ENCODE measurements at places on chromosomes 5 and 9.

- DNase-seq: no peak
These were observed 106.4 kb upstream of the CCNG1 start for GRCh38 chr5:163330723-163331668.

DNA sequence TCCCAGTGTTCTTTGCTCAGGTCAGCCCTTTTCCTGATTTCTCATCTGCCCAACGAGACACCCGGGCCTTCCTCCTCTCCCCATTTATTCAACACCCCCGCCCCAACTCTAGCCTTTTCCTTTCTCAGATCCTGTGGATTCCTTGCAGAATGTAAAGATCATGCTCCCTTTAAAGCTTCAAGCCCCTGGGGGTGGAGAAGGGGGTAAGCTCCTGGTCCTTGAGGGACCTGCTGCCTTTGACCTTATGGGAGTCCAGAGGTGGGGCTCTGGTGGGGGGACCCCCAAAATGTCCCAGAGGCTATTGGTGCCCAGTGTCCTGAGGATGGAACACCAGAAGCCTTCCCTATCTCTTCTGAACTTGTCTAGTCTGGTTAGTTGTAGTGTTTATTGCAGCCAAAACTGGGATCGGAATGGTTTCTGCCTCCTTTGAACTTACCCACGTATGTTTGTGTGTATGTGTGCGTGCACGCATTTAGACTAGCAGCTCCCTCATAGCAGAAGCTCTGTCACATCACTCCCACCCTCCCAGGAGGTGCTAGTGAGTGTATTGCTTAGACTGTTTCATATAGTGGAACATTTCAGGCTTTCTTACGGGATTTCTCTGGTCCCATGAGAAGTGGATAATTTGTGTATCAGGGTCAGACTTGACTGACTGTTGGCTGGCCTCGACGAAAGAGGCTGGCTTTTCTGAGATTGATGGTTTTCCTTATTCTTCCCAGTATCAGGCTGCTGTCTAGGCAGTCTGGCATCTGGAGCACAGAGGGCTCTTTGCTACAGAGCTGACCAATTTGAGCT lies 1.1 kb downstream of the GALNT10 start:
- DNase-seq: no peak

GRCh38 chr9:133354766-133355165 lies 1.5 kb downstream of the SURF1 start:
- DNase-seq: no peak

DNA sequence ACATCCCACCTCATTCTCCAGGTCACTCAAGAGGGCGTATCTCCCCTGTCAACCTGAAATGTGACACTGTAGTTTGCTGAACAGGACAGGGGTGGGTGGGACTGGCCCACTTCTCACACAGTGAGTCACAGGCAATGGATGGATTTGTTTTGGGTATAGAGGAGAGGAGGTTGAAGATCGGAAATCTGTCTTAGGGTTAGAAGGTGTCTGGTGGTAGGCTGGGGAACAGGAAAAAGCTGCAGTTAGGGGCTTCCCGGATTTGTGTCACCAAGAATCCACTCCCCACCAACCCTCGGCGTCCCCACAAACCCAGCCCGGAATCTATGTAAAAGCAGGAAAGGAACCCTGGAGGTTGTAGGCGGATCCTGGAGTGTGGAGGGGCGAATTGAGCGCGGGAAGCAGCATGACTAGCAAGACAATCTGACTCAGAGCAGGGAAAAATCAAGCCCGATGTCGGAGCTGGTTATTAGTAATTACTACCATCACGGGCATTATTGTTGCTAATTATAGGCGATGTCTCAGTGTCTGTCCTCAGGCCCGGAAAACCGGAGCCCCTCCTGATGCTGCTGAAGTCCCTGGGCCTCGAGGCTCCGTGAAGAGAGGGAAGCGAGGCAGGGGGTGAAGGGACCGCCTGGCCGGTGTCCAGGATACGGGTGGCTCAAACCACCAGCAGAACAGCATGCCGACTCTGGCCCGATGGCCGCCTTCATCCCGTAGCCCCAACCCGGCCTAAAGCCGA lies 1.7 kb upstream of the IRX1 start:
- DNase-seq: no peak

DNA sequence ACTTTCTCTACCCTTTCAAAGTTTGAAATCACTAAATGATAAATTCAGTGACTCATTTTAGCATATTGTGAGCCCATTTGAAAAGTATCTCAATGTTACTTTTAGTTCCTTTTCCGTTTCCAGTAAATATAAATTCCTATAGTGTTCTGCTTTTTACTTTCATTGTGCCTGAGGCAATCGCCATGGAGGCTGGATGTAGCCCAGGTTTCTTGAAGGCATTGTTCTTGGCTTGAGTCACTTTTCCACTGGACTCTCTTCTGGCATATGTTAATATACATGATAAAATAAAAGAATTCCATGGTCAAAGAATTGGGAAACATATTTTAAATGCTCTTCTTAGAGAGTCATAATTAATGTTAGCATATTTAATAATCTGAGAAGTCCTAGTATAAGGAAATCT lies 327.0 kb downstream of the IZUMO3 start:
- no peak for DNase-seq

GRCh38 chr9:136170006-136170901 lies 34.7 kb downstream of the LHX3 start:
- DNase-seq: no peak

DNA sequence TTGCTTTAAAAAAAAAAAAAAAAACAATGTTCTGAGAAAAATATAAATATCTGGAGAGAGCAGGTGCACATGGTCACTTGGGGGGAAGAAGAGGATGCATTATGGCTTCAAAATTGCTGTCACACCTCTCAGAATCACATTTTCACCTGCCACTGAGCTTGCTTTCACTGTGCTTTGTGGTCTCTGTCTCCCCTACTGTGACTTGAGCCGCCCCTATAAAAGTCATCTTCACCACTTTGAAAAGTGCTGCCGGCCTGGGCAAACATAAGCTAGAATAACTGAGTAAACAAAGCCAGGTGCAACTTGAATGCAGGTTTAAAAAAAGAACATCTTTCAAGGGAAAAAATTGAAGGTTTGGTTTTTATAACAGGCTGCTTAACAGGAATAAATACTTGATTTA lies 368.1 kb upstream of the GRIA1 start:
- DNase-seq: no peak

DNA sequence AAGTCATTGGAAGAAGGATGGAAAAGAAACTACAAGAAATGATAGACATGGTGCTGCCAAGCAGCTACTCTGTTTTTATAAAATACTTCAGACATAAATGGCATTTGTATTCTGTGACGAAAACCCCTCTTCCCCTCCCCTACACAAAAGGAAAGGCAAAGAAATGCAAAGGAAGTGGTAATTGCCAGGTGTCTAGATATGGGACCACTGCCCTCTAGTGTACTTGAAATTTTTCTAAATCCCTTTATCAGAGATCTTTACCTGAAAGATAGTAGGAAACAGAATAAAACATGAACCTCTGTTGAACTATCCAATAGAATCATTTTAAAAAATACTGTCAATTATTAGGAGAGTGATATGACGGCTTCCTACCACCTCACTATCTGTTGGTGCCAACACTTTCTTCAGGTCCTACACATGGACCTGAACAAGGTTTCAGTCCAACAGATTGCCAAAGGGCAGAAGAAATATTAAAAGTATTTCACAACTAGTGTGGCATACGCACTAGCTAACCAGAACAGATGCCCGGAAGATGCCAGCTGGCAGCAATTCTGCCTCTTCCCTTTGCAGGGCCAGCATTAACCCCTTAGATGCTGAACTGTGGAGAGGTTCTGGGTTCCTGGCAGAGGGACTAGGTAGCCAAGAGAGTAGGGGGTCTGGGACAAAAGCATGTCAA lies 104.1 kb downstream of the TSSK1B start:
- no peak for DNase-seq

DNA sequence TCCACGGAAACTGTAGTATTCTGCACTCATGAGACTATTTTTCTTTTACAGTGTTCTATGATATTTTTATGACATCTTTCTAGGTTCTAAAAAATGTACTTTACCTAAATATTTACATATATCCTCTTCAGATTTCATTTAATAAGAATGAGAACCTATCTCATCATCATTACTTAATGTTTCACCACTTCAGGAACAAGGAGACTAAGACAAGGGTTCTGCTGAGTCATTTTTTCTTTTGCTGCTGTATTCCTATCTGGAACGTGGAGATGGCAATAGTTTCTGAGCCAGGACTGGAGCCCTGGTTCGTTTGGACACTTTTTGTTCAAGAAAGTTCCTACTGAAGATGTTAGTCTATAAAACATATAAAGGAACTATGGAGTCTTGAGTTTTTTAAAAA lies 258.2 kb upstream of the MAP3K1 start:
- DNase-seq: no peak

DNA sequence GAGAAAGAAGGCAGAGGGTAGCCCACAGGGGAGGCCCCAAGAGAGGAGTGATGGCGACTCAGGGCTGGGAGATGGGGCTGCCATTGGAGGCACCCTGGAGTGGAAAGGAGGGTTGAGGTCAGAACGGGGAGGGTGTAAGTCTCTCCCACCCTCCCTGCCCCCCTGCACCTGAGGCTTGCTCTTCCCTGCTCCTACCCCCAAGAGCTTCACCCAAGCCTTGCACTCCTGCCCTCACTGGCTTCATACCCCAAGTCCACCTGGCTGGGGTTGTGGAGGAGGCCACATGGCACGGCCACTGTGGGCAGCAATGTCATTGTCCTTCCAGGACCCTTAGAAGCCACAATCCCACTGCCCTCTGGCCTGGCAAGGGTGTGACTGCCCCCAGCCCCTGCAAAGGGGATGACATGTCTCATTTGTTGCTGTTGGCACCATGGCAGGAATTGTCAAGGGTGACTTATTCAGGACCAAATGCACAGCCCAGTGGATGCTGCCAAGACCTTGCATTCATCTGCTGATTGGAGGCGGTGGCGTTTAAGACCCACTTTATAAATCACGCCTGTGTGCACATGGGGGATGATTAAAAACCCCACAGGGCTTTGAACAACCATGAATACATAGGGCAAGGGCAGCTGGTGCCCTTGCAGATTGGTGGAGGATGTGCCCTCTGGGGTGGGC lies 47.6 kb upstream of the RNU6ATAC start:
- no peak for DNase-seq

DNA sequence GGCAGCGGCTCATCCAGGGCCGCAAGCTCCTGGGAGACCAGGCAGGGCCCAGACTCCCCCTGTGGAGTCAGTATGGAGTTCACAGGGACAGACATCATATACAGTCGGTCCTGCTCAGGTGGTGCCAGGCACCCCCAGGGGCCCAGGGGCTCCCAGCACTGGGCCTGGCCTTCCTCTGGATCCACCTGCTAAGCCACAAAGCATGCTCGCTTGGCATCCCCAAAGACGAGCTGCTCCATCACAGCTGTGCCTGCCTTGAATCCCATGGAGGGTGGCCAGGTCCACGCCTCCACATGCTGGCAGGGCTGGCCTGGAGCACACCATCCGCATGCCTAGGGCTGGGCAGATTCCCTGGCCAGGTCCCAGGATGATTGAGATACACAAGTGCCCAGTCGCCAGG lies 4.6 kb downstream of the BICD2 start:
- DNase-seq: no peak

- no peak for DNase-seq
These were observed 201.6 kb downstream of the DCP2 start for GRCh38 chr5:113178073-113178779.

DNA sequence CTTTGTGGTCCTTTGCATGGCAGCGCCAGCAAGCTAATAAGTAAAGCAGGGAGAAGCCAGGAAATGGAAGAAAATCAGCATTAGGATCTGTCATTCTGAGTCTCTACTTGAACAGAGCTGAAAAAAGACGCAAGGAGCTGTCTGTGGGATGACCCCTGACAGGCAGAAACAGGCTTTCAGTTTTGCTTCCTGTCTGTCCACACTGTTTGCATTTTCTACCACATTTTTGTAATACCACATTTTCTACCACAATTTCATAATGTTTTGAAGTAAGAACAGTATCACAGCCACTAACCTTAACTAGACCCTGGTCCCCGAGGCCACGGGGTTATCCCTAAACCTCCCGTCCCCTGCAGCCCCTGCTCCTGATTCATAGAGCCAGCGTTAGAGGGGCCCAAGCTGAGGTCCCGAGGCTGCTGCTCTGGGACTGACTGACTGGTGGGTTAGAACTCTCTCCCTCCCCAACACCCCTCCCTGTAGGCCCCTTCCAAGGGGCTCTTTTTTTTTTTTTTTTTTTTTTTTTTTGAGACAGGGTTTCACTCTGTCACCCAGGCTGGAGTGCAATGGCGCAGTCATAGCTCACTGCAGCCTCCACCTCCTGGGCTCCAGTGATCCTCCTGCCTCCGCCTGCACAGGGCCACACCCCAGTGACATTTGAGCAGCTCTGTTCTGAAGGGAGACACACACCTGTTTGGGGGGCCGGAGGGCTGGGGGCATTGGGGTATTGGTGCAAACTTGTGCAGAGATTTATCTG lies 4.0 kb upstream of the CLIC3 start:
- no peak for DNase-seq

- DNase-seq: no peak
These were observed 56.3 kb downstream of the INSYN2B start for GRCh38 chr5:169923988-169924387.

DNA sequence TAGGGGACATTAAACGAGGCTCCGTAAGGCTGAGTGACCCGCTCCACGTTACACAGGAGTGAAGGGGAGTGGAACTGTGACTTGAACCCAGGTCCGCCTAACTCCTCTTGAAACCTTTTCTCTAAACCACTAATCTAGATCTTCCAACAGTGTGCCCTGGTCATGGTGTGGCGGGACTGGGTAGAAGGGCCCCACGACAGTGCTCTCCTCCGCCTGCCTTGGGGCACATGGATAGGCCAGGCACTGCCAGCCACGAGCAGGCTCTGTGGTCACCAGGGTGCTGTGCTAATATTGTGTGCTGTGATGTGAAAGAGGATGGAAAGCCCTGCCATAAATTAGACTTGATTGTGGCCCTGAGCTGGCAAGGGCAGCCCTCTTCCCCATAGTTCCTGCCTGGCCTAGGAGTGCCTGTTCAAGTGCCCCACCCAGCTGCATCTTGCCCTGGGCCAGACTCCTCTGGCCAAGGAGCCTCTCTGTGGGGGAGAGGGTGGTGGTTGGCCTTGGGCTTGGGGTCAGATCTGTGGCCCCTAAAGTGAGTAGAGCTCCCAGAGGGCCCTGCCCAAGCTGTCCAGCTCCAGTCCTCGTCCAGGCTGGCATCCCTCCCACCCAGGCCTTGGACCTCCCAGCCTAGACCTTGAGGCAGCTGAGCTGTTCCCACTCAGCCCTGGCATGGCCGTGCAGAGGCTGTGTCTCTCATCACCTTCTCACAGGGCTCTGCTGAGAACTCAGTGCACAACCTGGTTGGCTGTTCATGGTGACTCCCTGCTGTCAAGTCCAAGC lies 67.8 kb upstream of the TBC1D2 start:
- DNase-seq: no peak

DNA sequence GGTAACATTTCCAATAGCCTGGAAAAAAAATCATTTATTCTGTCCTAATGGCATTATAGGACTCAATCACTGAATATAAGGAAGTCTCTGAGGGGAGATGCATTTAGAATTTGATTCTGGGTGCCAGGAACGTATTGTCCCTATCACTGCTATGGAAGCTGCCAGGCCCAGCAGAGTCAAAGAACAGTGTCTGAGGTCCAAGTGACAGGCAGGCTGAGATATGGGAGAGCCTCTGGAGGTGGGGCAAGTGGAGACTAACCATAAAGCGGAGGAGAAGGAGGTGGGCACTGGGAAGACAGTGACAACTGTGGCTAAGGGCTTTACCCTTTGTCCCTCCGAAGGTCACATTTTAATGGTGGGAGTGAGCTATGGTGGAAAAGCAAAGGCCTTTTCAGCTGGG lies 505.5 kb downstream of the CTNND2 start:
- DNase-seq: no peak

Data from cortex of kidney (tissue), 1 donor.